Endodermal cell (in vitro differentiated cells): ENCODE measurements at places on chromosomes 2 and 18. TPM values are rescaled to one million over a fixed set of nuclear protein-coding genes. Genes with fewer than 3 reads are reported as not detected.

DNA sequence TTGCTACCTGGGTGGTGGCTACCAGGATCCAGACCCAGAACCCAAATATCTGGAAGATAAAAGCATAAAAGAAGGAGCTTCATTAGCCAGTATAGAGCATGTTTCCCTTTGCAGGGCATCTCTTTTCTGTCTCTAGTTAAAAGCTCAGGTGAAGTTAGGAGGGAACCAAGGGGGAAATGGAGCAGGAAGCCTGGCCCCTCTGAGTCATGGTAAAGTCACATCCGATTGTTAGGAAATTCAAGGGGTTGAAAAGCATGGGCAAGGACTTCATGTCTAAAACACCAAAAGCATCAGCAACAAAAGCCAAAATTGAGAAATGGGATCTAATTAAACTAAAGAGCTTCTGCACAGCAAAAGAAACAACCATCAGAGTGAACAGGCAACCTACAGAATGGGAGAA lies 126.9 kb downstream of the RPIA start:
- H3K36me3 ChIP-seq, result no peaks in the 10 kb centered on the region
- DNase-seq, result no peak
- no peaks in the 10 kb centered on the region for H3K4me1 ChIP-seq
- no peaks in the 10 kb centered on the region for H3K27me3 ChIP-seq
- no peak overlapping the region for H3K4me3 ChIP-seq

GRCh38 chr2:101766337-101766736 lies 68.8 kb downstream of the MAP4K4 start:
- H3K27me3 ChIP-seq, result no peaks in the 10 kb centered on the region
- H3K4me3 ChIP-seq, result peak overlapping the region; percentile 39
- no peak for DNase-seq
- no peaks in the 10 kb centered on the region for H3K36me3 ChIP-seq
- H3K4me1 ChIP-seq, result peaks cover 41% of the 10 kb centered on the region

Gene TEX44
- not detected in 2 replicates for total RNA-seq

Gene CTAGE1
- not detected in 3 replicates for total RNA-seq

- H3K36me3 ChIP-seq, result no peaks in the 10 kb centered on the region
- H3K4me1 ChIP-seq, result no peaks in the 10 kb centered on the region
- H3K4me3 ChIP-seq, result no peak overlapping the region
- H3K27ac ChIP-seq, result no peak overlapping the region
- no peak for DNase-seq
These were observed 36.2 kb downstream of the ASB1 start for GRCh38 chr2:238462782-238463396.

Gene WNT10A
- total RNA-seq, result not detected in 2 replicates

DNA sequence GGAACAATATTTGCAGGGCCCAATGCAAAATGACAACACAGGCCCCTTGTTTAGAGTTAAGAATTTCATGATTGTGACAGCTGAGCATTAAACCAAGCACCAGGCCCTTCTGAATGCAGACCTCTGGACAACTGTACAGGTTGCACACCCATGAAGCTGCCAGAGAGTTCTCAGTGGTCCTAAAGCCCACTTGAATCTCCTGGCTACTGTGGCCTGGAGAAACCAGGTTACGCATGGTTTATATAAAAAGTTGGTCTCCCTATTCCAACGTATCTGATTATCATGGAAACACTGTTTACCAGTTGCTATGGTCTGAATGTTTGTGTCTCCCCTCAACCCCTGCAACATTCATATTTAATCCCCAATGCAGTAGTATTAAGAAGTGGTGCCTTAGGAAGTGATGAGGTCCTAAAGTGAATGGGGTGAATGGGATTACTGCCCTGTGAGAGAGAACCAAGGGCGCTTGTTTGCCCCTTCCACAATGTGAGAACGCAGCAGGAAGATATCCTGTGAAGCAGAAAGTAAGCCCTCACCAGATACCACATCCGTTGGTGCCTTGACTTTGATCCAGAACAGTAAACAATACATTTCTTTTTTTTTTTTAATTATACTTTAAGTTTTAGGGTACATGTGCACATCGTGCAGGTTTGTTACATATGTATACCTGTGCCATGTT lies 48.0 kb upstream of the ANXA4 start:
- no peak overlapping the region for H3K27ac ChIP-seq
- DNase-seq, result no peak
- no peak overlapping the region for H3K4me3 ChIP-seq
- H3K36me3 ChIP-seq, result no peaks in the 10 kb centered on the region
- H3K27me3 ChIP-seq, result no peaks in the 10 kb centered on the region

DNA sequence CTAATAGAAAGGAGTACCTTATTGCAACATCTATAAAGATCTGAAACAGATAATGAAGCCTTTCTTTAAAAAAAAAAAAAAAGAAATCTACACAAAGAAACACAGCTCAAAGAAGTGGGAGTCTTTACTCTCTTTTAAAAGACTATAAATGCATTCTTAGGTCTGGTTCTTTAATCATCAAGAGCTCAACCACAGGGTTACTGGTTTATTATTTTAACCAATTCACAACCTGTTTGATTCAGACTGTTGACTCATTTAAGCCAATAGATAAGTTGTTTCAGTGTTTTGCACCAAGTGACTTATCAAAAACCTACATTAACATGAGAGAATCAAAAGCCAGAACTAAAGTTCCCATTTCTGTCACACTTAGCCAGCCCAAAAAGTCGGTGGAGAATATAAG lies 93.1 kb downstream of the TCF4 start:
- H3K27ac ChIP-seq, result no peak overlapping the region
- no peak overlapping the region for H3K4me3 ChIP-seq
- H3K27me3 ChIP-seq, result no peaks in the 10 kb centered on the region
- H3K36me3 ChIP-seq, result no peaks in the 10 kb centered on the region

DNA sequence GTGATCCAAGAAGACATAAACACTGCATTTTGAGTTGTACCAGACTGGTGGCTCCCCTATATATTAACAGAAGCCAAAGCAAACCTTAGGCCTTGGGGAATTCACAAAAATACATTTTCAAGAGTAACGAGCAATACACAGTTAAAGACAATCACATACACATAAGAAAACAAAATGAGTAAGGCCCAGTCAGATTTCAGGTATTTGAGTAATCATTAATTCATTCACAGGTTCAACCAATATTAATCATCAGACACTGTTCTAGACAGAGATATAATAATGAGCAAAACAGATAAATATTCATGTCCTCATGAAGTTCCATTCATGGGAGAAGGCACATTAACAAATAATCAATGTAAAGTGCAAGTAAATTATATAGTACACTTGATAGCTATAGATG lies 9.6 kb downstream of the STPG4 start:
- no peaks in the 10 kb centered on the region for H3K27me3 ChIP-seq
- H3K4me1 ChIP-seq, result no peaks in the 10 kb centered on the region
- DNase-seq, result no peak

Gene KRTCAP3
- total RNA-seq, result 25.0 and 27.0 TPM in 2 replicates

DNA sequence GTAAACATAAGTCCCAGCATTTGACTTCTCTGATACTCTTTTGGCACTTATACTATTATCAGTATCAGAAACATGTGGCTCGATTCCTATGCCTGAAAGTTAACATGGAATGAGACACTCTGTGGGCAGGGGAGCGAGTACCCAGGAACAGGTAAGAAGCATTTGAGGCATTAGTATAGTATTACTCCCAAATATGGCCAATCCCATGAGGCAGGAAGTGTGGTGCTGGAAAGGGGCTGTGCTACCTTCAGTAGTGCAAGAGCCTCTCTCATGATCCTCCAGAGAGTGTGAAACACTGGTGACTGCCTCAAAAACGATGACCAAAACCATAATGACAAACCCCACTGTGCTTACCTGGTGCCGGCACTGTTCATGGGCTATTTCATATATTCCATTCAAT lies 415.1 kb downstream of the SOX11 start:
- no peaks in the 10 kb centered on the region for H3K4me1 ChIP-seq
- no peak overlapping the region for H3K4me3 ChIP-seq
- H3K27ac ChIP-seq, result no peak overlapping the region
- DNase-seq, result no peak
- H3K36me3 ChIP-seq, result no peaks in the 10 kb centered on the region
